ENCODE measurements at places on chromosomes 2 and 18. TPM values are rescaled to one million over a fixed set of nuclear protein-coding genes. Genes with fewer than 3 reads are reported as not detected.

Gene DNER
- not detected for total RNA-seq

Gene AMER3
- total RNA-seq, result not detected

Gene NOSTRIN
- 9.6 TPM for total RNA-seq

Gene C2orf69
- 7.8 TPM for total RNA-seq

Gene ITPRIPL1
- 0.74 TPM for total RNA-seq

Gene XIRP2
- 0.05 TPM for total RNA-seq

Gene HES6
- 3.5 TPM for total RNA-seq

Gene METTL8
- total RNA-seq, result 9.5 TPM

Gene ALK
- total RNA-seq, result not detected

DNA sequence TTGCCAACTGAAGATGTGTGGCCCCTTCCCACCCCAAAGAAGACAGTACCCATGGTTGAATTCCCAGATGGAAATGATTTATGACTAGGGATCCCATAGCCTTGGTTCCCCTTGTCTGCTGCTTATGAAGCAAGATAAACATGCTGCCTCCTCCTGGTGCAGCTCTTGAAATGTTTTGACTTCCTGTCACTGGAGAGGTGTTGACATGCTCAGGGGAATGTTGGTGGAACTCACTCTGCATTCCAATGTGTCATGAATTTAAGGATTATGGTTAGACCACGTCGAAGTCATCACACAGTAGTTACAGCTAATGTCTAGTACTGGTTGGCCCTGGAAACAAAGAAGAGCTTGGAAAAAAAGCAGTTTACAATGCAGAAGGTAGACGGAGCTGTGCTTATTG, 69.0 kb upstream of the FAM110C start:
- no peak for DNase-seq
- H3K36me3 ChIP-seq, result no peaks in the 10 kb centered on the region
- H3K27me3 ChIP-seq, result no peaks in the 10 kb centered on the region
- no peak overlapping the region for H3K27ac ChIP-seq
- H3K4me1 ChIP-seq, result no peaks in the 10 kb centered on the region
- no peak overlapping the region for H3K4me3 ChIP-seq

GRCh38 chr2:234994438-234995321, 42.9 kb downstream of the SH3BP4 start:
- no peak for DNase-seq
- peak overlapping the region; percentile 89 for H3K27ac ChIP-seq

GRCh38 chr2:128625963-128626759, 307.5 kb upstream of the HS6ST1 start:
- no peak for DNase-seq
- H3K4me1 ChIP-seq, result no peaks in the 10 kb centered on the region
- no peaks in the 10 kb centered on the region for H3K27me3 ChIP-seq
- H3K4me3 ChIP-seq, result no peak overlapping the region
- no peak overlapping the region for H3K27ac ChIP-seq
- H3K36me3 ChIP-seq, result no peaks in the 10 kb centered on the region

DNA sequence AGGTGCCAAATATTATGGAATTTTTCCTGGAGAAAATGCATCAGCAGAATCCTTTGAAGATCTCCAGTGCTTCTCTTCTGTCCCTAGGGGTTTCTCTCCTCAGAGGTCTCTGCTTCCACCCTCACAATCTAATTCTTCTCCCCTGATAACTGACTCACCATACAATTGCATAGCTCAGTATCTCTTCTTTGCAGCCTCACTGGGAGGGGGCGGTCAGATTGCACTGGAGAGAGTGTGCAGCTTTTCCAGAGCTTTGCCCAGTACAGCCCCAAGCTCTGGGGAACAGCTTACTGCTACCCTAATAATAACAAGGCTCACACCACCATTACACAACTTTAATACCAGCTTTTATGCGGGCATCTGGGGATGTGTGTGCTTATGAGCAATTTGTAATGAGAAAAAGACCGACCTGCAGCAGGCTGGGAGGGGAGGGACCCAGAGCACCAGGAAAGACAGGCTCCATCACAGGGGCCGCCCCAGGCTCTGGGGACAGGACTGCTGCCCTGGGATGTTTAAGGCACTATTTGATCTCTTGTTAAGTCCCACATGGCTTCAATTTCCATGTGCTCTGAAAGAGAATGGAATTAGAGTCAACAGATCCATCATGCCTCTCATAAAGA, 276.6 kb upstream of the SIX2 start:
- no peaks in the 10 kb centered on the region for H3K27me3 ChIP-seq
- H3K36me3 ChIP-seq, result no peaks in the 10 kb centered on the region
- no peak for DNase-seq
- no peak overlapping the region for H3K4me3 ChIP-seq
- H3K4me1 ChIP-seq, result no peaks in the 10 kb centered on the region

GRCh38 chr2:235287375-235287733, 206.5 kb upstream of the AGAP1 start:
- H3K4me1 ChIP-seq, result no peaks in the 10 kb centered on the region
- H3K27ac ChIP-seq, result no peak overlapping the region
- H3K27me3 ChIP-seq, result no peaks in the 10 kb centered on the region
- H3K4me3 ChIP-seq, result no peak overlapping the region
- H3K36me3 ChIP-seq, result no peaks in the 10 kb centered on the region
- DNase-seq, result no peak

GRCh38 chr18:11274144-11274794, 124.9 kb upstream of the PIEZO2 start:
- H3K27me3 ChIP-seq, result no peaks in the 10 kb centered on the region
- peaks cover 12% of the 10 kb centered on the region for H3K4me1 ChIP-seq
- no peaks in the 10 kb centered on the region for H3K36me3 ChIP-seq
- no peak overlapping the region for H3K4me3 ChIP-seq
- no peak overlapping the region for H3K27ac ChIP-seq

- no peak overlapping the region for H3K27ac ChIP-seq
- no peaks in the 10 kb centered on the region for H3K27me3 ChIP-seq
- no peaks in the 10 kb centered on the region for H3K4me1 ChIP-seq
- no peak overlapping the region for H3K4me3 ChIP-seq
- DNase-seq, result no peak
These were observed 101.2 kb downstream of the MYT1L start for GRCh38 chr2:2229626-2230432.

DNA sequence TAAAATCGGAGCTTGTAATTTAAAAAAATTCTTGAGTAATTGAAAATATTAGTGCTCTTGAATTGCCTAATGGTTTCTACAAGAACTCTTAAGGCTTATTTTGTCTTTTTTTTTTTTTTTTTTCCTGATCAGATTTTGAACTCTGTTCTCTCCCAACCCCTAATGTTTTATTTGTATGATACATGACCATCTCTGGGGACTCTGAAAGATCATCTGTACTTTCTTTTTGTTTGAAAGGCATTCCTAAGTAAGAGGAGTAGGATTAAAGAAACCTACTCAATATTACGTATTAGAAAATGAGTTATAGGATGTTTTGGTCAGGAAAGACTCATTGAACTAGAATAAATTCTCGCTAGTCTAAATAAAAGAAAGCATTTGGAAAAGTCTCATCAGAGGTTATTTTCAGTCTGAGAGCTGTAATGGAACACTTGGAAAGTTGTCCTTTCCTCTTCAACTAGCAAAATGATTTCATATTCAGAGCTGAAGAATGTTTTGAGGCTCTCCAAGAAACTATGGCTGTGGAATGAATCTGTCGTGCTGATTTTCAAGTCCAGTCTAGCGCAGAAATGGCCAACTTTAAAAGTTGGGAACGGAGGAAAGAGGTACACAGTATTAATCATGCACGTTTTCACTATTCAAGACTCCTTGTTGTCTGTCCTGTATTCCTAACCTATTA, 182.7 kb downstream of the PRPF40A start:
- H3K27me3 ChIP-seq, result no peaks in the 10 kb centered on the region
- no peak for DNase-seq
- H3K27ac ChIP-seq, result no peak overlapping the region
- no peak overlapping the region for H3K4me3 ChIP-seq
- no peaks in the 10 kb centered on the region for H3K36me3 ChIP-seq

GRCh38 chr2:199680482-199680881, 170.5 kb downstream of the FTCDNL1 start:
- no peaks in the 10 kb centered on the region for H3K36me3 ChIP-seq
- H3K27me3 ChIP-seq, result no peaks in the 10 kb centered on the region
- H3K4me1 ChIP-seq, result no peaks in the 10 kb centered on the region
- no peak for DNase-seq

DNA sequence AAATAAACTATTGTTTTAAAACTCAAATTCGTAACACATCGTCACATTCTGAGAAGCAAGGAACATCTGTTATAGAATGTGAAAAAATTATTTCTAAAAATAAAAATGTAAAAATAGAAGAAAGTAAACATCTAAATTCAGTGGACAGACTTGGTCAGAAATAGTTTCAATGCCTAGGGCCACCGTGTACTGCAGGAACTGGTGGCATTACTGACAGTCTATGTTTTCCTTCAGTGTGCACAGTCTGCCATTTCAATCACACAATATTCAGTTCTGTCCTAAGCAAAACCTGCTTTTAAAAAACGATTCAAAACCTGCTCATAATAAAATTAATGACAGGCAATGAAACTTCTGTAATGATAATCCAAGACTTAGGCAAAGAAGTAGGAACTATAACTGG, 190.1 kb downstream of the ERBB4 start:
- H3K4me3 ChIP-seq, result no peak overlapping the region
- no peaks in the 10 kb centered on the region for H3K4me1 ChIP-seq
- no peaks in the 10 kb centered on the region for H3K36me3 ChIP-seq
- no peaks in the 10 kb centered on the region for H3K27me3 ChIP-seq
- DNase-seq, result no peak
- H3K27ac ChIP-seq, result no peak overlapping the region

- H3K27me3 ChIP-seq, result no peaks in the 10 kb centered on the region
- no peak for DNase-seq
- no peak overlapping the region for H3K4me3 ChIP-seq
- no peaks in the 10 kb centered on the region for H3K4me1 ChIP-seq
These were observed 156.4 kb upstream of the ITGA4 start for GRCh38 chr2:181300600-181301291.

DNA sequence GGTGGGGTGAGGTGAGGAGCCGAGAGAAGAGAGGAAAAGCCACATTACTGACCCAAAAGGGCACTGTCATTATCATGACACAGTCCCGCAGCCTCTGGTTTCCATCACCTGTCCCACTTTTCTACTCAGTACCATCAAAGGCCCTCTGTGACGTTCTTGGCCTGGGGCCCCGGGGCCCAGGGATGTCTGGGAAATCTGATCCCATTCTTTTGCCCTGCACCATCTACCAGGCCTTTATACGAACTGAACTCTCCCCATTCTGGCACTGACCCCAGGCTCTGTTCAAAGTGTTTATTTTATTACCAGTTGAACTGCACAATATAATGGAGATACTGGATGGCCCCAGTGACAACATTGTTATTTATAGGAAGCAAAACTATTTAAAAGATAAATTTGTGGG, 89.1 kb downstream of the COL6A3 start:
- no peak overlapping the region for H3K4me3 ChIP-seq
- H3K27ac ChIP-seq, result no peak overlapping the region
- no peaks in the 10 kb centered on the region for H3K27me3 ChIP-seq
- DNase-seq, result no peak

GRCh38 chr18:22974001-22974400, 40.9 kb downstream of the RBBP8 start:
- H3K4me3 ChIP-seq, result no peak overlapping the region
- no peaks in the 10 kb centered on the region for H3K36me3 ChIP-seq
- no peak overlapping the region for H3K27ac ChIP-seq
- H3K4me1 ChIP-seq, result no peaks in the 10 kb centered on the region
- no peak for DNase-seq

- no peaks in the 10 kb centered on the region for H3K36me3 ChIP-seq
- no peaks in the 10 kb centered on the region for H3K27me3 ChIP-seq
- no peak for DNase-seq
- no peaks in the 10 kb centered on the region for H3K4me1 ChIP-seq
- H3K27ac ChIP-seq, result no peak overlapping the region
These were observed 212.7 kb upstream of the FSHR start for GRCh38 chr2:49367003-49367402.

- H3K27me3 ChIP-seq, result no peaks in the 10 kb centered on the region
- no peak for DNase-seq
- no peaks in the 10 kb centered on the region for H3K36me3 ChIP-seq
- no peak overlapping the region for H3K4me3 ChIP-seq
- no peak overlapping the region for H3K27ac ChIP-seq
These were observed 3.0 kb upstream of the CEP68 start for GRCh38 chr2:65053199-65053598.

DNA sequence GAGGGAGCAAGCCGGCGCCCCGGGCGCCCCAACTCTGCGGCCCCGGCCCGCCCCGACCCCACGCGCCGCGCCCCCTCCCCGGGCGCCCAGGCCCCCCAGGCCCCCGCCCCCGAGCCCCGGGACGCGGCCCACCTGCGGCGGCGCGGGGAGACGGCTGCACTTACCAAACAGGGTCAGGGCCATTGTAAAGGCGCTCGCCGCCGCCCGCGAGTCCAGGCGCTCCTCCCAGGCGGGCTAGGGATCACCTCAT, 526 bp downstream of the CHN1 start:
- peak overlapping the region; percentile 57 for H3K4me3 ChIP-seq
- H3K4me1 ChIP-seq, result peaks cover 5% of the 10 kb centered on the region
- DNase-seq, result no peak
- H3K27me3 ChIP-seq, result no peaks in the 10 kb centered on the region
- H3K27ac ChIP-seq, result no peak overlapping the region
- H3K36me3 ChIP-seq, result no peaks in the 10 kb centered on the region

DNA sequence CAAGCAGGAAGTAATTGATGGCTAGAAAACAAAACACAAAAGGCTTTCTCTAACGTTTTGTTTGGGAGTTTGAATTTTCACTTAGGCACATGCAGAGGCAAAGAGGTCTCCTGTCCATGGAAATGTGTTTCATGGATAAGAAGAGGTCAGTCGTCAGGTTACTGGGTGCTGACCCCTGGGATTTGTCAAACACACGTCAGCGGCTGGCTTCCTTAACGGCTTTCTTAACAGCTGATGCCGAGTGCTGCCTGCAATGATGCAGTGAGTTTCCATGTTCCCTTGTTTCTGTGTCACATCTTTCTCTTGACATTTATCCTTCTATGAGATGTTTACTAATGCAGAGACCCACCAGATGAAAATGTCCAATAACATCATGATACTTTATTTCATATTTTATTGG, 31.7 kb downstream of the GPR39 start:
- H3K27me3 ChIP-seq, result no peaks in the 10 kb centered on the region
- no peak overlapping the region for H3K4me3 ChIP-seq
- no peak overlapping the region for H3K27ac ChIP-seq

- no peak overlapping the region for H3K4me3 ChIP-seq
- H3K4me1 ChIP-seq, result no peaks in the 10 kb centered on the region
- no peaks in the 10 kb centered on the region for H3K27me3 ChIP-seq
- no peak overlapping the region for H3K27ac ChIP-seq
- DNase-seq, result no peak
These were observed 7.5 kb downstream of the GALNT1 start for GRCh38 chr18:35588995-35589394.

- no peak for DNase-seq
- no peaks in the 10 kb centered on the region for H3K27me3 ChIP-seq
- no peak overlapping the region for H3K27ac ChIP-seq
- no peaks in the 10 kb centered on the region for H3K4me1 ChIP-seq
- no peaks in the 10 kb centered on the region for H3K36me3 ChIP-seq
- no peak overlapping the region for H3K4me3 ChIP-seq
These were observed 72.1 kb upstream of the NOSTRIN start for GRCh38 chr2:168730344-168730743.

DNA sequence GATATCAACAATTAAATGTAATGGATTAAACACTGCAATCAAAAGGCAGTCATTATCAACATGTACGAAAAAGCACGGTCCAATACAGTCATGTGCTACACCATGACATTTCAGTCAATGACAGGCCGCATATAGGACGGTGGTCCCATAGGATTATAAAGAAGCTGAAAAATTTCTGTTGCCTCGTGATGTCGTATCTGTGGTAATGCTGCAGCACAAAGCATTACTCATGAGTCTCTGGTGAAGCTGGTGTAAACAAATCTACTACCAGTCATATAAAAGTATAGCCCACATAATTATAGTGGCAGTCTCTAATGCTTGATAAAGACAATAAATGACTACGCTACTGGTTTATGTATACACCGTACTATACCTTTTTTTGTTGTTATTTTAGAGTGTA, 58.4 kb downstream of the RABL2A start:
- no peak overlapping the region for H3K27ac ChIP-seq
- H3K4me3 ChIP-seq, result no peak overlapping the region
- no peak for DNase-seq
- H3K27me3 ChIP-seq, result no peaks in the 10 kb centered on the region
